Activated naive CD4-positive, alpha-beta T cell treated with anti-CD3 and anti-CD28 coated beads, Interleukin-2, amount 10 ng/mL, durations not matched to agents 7 days and 5 days (primary cell): ENCODE measurements at places on chromosomes 4 and X.

DNA sequence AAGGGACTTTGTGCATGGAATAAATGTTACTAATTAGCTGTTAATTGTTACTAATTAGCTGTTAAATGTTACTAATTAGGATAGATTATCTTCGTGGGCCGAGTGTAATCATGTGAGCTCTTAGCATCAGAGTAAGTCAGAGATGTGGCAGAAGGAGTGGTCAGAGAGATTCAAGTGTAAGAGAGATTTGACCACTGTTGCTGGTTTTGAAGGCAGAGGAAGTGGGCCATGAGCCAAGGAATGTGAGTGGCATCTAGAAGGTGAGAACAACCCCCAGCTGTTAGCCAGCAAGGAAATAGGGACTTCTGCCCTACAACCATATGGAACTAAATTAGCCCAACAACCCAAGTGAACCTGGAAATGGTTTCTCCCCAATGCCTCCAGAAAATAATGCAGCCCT lies 28.2 kb downstream of the ODAPH start:
- no peak for DNase-seq

DNA sequence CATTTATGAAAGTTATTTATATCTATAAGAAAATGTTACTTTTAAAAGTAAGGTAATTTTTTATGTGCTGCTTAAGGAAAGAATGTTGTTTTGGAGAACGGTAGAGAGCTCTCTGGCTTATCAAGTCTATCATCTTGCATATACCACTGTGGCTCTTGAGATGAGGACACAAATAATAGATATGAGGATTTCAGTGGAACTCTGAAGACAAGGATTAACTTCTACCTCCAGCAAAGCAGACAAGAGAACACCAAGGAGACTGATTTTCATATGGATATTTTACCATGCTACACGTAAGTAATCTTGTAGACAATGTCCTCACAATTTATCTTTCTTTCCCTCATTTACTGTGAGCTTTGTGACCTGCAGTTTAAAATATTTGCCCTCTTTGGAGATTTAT lies 557.5 kb upstream of the NDST4 start:
- DNase-seq, result no peak

DNA sequence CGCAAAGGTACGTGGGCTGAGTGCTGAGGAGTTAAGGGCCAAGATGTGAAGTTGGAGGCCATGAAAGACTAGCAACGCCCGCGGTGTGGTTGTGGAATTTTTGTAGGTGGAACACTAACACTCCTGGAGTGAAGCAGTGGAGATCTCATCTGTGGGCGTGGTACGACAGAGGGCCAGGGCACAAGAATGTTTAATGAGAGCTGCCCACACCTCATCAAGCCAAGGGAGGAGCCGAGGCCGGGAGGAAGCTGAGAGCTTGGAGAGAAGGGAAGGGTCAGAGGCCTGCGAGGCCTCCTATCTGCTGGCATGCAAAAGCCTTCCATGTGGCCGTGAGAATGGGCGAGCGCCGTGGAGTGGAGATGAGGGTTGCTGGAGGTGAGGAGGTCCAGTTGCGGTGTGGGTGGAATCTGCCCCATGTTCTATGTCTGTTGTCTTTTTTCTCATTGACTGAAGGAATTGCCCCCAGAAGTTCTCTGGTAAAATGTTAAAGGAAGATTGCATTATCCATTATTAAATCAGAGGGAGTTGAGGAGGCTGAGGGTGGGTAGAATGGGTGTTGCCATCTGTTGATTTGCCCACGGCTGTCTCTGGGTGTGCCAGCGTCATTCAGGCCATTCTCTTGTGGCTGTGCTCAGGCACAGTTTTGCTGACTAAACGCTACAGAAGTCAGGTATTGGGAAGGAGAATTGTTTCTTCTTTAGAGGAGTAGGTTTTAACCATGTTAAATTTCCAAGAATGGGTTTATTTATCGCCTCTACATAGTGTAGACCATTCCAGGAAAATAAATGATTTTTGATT lies 19.8 kb downstream of the SNX25 start:
- DNase-seq, result no peak

DNA sequence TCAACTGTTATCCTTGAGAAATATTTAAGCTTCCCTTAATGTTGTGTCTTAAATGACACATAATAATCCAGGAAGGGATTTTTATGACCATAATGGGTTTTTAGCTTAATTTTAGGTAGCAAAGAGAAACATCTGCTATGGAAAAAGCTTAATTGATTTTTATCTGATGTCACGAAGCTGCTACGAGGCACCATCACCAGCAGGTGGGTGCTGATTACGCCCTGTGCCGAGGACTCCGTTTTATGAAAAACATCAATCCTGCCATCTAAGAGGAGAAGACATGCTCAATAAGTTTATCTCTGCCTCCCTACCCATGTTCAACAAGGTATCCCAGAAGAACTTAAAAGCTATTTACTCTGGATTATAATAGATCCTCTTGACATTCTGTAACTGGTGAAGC lies 280.6 kb upstream of the ZFP42 start:
- DNase-seq, result no peak

DNA sequence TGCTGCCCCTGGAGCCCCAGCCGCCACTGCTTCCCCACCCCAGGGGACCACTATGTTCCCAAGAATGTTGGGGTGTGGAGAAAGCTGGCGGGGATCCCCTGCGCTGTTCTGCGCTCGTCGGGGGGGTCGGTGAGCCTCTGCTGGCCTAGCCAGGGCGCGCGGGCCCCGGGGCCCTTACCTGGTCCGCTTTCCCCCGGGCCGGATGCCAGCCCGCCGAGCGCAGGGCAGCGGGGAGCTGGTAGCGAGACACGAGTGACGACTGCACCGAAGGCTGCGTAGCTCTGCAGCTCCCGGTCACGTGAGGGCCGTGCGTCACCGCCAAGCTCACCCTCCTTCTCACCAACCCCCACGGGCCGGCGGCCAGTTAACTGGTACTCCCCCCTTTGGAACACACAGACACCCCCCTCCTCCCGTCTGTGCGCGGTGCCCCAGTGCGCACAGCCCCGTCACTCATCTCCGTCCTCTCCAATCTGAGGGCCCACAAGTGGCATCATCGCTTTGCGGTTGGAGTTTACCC lies at the start of gene BEX1:
Gene BEX1 (minus strand): TSS at position 254 of the 517 bp plus-strand sequence. CDS start 897 bp downstream, outside the sequence.
- DNase-seq, result peak; percentile 23

DNA sequence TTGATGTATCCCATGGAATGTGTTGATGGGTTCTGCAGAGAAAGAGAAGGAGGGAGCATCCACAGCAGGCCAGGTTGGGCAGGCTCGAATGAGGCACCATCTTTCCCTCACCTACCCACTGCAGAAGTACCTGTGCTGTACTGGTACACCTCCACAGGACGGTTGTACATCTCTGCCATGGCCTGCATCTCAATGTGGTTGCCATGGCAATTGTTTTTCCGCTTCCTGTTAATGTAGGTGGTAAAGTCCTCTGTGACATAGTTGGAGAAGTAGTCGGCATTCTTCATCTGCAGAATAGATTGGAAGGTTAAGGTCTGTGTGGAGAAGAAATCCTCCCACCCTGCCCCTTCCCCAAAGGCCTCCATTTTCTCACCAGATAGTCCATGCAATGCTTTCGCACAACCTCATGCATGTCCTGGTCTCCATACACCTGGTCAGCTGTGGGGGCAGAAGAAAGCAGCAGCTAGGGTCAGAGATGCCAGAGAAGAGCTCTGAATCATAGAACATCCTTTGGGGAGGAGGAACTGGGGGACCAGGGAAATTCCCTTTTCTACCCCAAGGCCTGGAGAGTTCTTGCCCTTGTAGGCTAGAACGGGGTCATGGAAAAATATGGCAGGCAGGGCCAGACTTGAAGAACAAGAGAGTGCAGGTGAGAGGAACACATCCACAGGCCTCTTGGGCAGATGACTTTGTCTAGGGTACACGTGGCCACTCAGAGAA lies 15.9 kb upstream of the PIM2 start:
- peak; percentile 54 for DNase-seq
